ENCODE measurements at places on chromosomes 3 and 15.

DNA sequence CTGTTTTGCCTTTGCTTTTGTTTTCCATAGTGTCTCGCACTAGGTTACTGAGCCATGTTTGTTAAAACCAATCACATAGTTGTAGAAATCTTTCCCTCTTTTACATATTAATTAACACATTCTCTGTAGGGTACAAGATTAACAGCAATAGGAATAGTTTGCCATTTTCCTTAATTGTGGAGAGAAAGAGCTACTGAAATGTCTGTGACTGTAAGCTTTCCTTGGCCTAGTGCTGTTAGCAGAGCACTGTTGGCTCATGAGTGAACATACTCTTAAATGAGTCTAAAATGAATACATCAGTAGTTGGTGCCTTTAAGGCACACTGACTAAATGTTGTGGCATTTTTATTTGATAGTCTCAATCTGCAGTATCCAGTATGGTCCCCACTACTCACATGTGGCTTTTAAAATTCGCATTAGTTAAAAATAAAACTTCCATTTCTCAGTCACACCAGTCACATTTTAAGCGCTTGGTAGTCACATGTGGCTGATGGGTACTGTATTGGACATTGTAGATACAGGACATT, 28.2 kb downstream of the CHD2 start:
- no peak for DNase-seq

DNA sequence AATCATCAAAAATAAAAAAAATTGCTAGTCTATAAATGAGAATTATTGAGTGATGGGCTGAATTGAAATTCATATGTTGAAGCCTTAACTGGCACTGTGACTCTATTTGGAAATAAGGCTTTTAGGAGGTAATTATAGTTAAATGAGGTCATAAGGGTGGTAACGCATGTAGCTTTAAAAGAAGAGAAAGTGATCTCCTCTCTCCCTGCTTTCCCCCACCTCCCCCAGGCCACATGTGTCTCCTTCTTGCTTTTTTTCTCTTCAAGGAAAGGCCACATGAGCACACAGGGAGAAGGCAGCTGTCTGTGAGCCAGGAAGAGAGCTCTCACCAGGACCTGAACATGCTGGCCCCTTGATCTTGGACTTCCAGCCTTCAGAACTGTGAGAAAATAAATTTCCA, 48.2 kb upstream of the ARPP19 start:
- no peak for DNase-seq

DNA sequence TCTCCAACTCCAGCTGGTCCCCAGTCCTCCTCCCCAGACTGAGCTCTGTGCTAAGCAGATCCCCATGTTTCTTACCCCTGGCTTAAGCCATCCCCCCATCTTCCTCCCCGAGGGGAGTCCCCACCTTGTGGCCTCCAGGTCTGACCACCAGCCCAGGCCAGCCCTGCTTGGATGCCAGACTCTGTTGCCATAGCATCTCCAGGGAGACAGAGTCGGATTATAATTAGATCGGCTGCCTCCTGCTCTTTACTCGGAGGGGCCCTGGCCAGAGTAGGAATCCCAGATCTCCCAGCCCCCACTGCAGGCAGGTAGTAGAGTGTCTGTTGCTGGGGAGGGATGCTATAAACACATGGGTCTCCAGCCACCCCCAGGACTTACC, 2.4 kb downstream of the KLHDC8B start:
- DNase-seq = no peak

GRCh38 chr3:100577382-100578008, 31.9 kb upstream of the ADGRG7 start:
- no peak for DNase-seq

- peak; percentile 35 for DNase-seq
Measured at GRCh38 chr15:74983725-74984231, 11.6 kb upstream of the SCAMP5 start.

GRCh38 chr3:163622384-163622783, 1455.9 kb downstream of the SI start:
- DNase-seq = no peak

DNA sequence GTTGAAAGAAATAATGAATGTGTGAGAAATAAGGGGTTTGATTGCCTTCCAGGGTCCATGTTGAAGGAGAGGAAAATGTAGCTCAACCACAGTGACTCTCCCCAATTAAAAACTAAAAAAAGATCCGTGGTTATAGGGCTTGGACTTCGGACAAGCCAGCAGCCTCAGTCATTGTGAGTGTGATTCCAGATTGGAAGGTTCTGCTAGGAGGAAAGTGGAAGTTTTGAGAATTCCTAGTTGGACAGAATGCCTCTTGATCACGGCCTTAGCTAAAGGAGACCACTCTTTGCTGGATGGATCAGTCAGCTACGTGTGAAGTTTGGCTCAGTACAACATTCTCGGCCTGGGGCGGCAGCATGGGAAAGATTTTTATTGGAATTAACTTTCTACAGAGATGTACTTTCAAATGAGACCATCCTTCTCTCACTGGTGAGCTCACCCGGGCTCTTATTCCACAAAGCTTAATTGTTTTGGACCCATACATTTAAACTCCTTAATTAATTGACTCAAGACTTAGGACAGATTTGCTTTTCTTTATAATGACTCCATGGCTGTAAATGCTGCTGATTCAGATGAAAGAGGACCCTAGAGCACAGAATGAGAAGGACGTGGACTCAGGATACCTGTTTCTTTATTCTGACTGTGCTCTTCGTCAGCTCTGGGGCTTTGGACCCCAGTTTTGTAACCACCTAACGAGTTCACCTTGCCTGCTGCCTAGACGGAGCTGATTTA, 27.5 kb downstream of the FLNB start:
- no peak for DNase-seq

DNA sequence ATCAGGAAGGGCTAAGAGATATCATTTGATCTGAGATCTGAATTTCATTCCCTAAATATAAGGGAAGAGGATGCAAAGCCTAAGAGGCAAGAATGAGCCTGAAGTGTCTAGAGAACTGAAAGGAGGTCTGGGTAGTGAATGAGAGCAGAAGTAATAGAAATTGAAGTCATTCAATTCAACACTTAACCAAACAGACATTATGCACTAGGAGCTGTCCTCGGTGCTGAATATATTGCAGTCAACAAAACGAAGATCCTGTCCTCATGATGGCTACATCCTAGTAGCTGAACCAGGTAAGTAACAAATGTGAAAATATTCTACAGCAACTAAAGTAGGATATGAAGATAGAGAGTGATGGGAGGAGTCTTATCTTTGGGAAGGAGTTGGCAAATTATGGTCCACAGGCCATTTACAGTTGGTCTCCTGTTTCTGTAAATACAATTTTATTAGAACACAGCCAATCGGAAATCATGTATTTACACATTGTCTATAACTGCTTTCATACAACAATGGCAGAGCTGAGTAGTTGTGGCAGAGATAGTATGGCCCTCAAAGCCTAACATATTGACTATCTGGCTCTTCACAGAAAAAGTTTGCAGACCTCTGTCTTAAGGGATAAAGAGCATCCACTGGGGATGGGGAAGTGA, 192.9 kb upstream of the CADPS start:
- peak; percentile 36 for DNase-seq

DNA sequence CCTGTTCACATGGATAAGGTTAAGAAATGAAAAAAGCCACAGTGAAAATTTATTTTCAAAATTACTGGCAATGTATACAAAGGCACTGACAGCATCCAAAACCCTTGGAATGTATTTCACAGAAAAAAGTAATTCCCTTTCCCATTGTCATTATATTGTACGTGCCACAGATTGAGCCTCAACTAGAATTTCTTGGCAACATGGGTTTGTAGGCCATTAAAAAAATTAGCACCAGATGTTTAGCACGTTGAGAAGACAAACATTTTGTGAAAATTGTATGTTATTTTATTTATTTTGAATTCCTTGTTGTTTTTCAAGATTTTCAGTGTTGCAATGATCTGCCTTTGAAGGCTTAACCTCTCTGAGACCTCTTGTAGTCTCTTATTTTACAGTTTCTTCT, 76.3 kb upstream of the EPHB3 start:
- DNase-seq = no peak

All from activated naive CD4-positive, alpha-beta T cell treated with anti-CD3 and anti-CD28 coated beads, Interleukin-2, amount 10 ng/mL, durations not matched to agents 7 days and 5 days (primary cell).